ENCODE measurements at places on chromosomes 12 and 14.
A peak's percentile ranks its signal among the peaks of the same experiment; 100 is the strongest.

GRCh38 chr12:53427905-53428594 lies 4.4 kb downstream of the AMHR2 start:
- peak; percentile 68 for DNase-seq

- DNase-seq = peak; percentile 30
These were observed 1.5 kb upstream of the DIABLO start for GRCh38 chr12:122227341-122227740.

DNA sequence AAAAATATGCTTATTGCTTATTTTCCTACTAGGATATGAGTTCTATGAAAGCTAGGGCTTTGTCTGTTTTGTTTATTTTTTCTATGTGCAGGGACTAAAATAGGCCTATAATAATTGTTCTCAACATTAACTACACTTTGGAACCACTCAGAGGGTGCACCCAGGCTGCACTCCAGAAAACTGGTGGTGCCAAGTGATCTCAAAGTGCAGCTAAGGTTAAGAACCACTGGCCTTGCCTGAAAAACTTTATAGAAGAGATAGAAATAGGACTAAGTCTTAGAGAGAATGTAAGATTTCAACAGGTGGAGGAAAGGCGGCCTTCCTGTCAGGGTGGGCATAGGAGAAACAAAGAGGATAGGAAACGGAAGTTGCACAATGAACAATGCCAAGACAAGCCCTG lies 37.7 kb upstream of the NR1H4 start:
- DNase-seq = no peak

DNA sequence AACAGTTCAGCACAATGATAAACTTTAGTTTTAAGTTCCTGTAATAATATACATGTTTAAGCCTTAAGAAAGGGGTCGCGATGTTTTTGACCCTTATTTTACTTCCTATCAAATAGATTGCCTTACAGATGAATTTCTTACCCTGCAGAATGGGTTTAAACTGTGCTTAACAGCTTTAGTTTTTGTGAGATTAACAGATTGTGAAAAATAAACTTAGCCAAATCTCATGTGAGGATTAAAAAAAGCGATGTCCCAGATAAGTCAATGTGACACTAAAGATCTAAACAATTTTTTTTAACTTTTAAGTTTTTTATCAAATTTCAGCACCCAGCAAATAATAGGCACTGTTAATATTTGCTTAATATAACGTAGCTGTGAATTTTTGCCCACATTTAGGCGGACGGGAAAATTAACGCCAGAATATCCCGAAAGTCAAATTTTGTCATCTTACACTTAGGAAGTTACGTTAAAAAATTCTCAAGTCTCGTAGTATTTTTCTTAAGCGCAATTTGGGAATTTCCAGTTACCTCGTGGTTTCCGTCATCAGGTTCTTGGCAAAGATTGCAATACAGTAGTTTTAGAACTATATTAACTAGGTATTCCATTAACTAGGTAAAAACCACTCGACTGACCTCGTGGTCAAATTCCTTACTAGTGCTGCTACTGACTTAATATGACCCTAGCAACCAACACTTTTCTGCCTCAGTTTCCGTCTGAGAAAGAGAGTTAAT lies 1.2 kb downstream of the HNRNPC start:
- no peak for DNase-seq

GRCh38 chr14:80055226-80055625 lies 156.1 kb downstream of the DIO2 start:
- no peak for DNase-seq

DNA sequence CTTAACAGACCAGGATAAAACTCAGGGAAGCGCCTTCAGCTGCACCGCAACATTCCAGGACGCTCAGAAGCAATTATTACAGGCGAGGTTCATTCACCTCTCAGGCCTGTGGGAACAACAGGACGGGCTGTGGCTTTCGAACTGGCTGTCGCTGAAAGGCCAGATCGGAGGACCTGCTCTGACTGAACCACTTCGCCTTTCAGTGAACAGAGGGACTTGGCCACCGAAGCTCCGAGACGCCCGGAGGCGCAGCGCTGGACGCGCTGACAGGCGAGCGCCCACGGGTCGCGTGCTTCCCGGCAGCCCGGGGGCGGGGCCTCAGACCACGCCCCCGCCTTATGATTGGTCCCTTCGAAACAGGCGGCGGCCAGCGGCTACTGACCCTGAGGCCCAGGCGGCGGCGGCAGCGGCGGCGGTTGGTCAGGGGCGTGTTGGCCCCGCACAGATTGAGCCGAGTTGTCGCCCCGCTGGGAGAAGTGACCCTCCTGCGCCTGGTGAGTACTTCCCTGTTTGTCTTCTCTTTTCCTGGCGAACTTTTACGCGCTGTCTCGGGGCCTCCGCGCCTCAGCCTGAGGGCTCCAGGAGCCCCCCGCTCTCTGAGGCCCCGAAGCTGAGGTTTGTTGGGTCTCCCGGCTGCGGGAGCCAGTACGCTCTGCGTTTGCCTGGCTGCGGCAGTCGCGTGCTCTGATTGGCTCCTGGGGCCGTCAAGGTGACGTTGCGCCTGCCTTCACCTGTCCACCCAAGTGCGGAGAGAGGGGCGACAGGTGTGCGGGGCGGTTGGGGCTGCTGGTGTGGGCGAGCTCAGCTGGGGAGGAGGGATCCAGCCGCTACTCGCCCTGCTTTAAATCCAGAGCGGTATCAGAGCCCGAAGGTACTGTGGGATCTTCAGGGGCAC lies at the start of gene GAS2L3:
Gene GAS2L3 (plus strand): TSS at position 393 of the 895 bp plus-strand sequence. CDS start 21,221 bp downstream, outside the sequence.
- DNase-seq = peak; percentile 70

GRCh38 chr12:79194595-79194994 lies 330.0 kb downstream of the SYT1 start:
- no peak for DNase-seq

DNA sequence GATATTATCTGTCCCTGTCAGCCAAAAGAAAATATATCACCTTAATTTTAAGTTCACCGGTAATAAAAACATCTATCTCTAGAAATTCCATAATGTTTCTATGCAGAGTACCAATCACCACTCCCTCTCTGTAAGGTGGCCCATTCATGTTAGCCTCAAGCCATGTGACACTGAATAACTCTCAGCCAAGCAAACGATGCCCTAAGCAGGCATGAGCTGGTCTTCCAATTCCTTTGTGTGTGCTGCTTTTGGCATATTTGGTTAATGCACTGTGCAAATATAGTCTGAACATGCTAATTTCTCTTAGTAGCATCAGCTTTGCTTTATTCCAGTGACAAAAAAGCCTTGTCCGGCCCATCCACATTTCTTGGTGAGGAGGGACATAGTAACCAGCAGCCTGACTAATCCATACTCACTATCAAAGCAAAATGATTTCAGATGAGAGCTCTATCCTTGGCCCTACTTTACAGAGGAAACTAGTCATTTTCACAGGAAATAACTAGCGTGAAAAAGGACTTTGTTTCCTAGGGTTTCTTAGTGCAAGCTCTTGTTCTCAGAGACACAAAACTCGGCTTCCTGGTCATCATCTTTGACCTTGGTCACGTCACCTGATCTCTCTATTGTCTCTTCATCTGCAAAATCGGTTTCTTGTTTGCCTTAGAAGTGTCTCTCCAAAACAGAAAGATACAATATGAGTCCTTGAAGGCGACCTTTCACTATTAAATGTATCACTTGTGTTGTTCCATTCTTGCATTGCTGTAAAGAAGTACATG lies 59.2 kb upstream of the RTRAF start:
- DNase-seq = no peak

DNA sequence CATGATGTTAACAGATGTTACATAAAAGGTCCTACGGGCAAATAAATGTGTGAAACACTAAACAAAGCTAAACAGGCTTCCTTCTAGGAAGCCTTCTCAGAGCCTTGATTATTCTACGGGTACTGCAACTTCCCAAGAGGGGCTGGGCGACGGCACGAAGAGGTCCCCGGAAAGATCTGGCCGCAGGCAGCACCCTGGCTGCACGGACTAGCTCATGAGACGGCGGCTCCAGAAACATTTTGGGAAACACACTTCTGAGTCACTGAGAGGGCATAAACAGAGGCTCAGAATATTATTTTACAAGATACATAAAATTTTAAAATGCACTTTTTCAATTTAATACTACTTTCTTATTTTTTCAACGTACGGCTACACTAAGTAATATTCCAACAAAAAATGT lies 19.4 kb downstream of the STX2 start:
- DNase-seq = no peak

DNA sequence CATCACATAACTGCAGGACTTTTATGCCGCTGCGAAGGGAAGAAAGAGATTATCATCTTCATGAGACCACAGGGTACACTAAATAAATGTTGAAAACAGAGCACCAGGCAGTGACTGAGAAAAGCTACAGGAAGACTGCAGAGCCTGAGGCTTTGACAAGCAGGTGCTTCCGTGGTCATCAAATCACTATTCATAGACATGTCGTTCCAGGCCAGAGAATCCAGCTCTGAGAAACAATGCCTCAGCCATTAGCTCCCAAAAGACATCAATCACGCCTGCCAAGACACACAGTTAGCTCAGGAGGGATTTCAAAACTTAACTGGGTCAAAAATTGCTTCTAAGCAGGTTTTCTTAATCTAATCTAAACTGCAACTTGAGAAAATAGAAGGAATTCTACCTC lies 47.2 kb upstream of the GARIN6 start:
- DNase-seq = no peak

DNA sequence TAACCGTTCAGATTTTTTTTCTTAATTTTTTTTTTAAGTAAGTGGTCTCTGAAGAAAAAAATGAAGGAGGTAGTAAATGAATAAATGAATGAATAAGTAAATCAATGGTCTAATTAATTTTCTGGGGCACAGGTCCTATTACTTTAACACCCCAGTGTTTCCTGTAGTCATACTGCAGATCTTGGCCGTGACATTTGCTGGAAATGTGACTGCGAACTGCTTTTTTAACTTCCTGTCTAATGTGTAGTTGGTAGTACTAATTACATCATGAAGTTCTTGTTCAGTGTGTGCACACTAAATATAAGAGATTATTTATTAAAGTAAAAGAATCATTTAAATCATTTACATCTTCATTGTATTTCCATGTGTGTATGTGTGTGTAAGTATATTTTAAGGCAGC lies 45.4 kb downstream of the AEBP2 start:
- DNase-seq = no peak

DNA sequence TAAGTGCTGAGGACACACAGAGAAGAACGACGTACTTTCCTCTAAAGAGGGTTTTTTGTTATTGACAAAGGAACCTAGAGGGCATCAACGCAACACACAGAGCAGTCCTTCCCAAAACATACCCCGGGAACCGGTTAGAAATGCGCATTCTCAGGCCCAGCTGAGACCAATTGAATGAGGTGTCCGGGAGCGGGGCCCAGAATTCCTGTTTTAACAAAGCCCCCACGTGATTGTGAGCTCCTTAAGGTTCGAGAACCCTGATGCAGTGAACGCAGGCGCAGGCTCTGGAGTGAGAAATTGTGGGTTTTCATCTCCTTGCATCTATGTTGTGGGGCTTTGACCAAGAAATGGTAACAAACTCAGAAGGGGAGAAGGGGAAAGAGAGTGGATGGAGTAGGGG lies 51.0 kb upstream of the TBX3 start:
- no peak for DNase-seq

DNA sequence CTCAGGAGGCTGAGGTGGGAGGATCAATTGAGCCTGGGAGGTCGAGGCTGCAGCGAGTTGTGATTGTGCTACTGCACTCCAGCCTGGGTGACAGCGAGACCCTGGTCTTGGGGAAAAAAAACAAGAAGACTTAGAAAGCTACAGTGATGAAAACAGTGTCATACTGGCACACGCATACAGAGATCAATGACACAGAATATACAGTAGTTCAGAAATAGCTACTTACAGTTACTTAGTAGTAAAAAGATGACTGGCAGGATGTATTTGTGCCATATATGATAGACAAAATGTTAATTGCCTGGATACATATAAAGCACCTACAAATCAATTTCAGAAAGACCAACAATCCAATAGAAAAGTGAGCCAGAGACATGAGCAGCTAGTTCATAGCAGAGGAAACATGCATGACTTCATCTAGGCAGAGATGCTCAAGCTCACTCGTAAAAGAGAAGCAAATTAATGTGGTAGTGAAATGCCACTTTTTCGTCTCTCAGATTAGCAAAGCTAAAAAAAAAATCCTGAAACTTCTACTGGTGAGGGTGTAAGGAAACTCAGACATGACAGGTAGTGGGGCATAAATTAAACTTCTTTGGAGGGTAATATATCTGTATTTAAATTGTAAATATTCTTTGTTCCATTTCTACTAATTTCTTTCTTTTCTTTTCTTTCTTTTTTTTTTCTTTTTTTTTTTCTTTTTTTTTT lies 2.5 kb upstream of the ALDH2 start:
- no peak for DNase-seq

DNA sequence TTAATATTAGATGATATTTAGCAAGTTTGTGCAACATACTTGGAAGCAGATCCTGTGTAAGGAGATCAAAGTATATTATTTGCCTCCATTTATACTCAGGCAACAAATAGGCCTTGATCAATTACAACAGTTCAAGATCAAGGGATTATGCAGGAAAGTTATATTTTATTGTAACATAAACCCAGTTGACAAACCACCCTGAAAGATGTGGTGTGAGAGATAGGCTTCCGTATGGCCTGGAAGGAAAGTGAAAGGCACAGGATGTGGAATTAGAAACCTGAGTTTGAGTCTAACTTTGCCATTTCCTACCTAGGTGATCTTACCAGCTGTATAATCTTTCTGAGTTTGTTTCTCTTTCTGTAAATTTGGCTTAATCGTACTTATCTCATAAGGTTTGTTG lies 284.1 kb downstream of the BMP4 start:
- DNase-seq = no peak

GRCh38 chr14:105385322-105385637 lies 13.1 kb upstream of the TEX22 start:
- DNase-seq = no peak

- no peak for DNase-seq
These were observed 31.5 kb downstream of the SLC6A12 start for GRCh38 chr12:182381-182892.

GRCh38 chr14:101464310-101464983 lies 96.8 kb upstream of the DIO3 start:
- no peak for DNase-seq

DNA sequence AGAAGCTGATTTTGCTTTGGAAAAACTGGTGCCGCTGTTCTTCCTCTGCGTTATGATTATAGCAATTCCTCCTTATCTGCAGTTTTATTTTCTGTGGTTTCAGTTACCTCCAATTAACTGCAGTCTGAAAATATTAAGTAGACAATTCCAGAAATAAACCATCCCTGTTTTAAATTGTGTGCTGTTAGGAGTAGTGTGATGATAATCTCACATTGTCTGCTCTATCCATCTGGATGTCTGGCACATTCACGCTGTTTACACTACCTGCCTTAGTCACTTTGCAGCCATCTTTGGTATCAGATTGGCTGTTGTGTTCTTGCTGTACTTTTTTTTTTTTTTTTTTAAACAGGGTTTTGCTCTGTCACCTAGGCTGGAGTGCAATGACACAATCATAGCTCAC lies 141.0 kb downstream of the GRIP1 start:
- no peak for DNase-seq

GRCh38 chr14:94128216-94128839 lies 1.1 kb downstream of the IFI27L2 start:
- no peak for DNase-seq

- no peak for DNase-seq
These were observed 300.5 kb downstream of the PRKD1 start for GRCh38 chr14:29627137-29627536.

- no peak for DNase-seq
These were observed 107.1 kb downstream of the MYRFL start for GRCh38 chr12:69932154-69932553.
